ENCODE measurements at places on chromosomes 4 and X.

DNA sequence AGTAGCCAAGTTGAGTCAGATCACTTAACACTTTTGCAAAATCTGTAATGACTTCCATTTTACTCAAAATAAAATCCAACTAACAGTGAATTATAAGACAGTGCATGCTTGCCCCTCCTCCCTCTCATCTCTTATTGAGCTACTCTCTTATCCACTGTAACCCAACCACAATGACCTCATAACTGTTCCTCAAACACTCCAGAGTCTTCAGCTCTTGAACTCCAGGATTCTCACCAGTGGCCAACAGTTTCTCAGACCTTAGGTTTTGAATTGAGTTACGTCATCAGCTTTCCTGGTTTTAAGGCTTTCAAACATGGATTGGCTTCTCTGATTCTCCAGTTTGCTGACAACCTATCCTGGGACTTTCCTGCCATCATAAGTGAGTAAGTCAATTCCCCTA, 938.3 kb downstream of the RAB28 start:
- no peak for DNase-seq

- DNase-seq: no peak
Measured at GRCh38 chr4:72768364-72768763, 199.3 kb upstream of the ADAMTS3 start.

DNA sequence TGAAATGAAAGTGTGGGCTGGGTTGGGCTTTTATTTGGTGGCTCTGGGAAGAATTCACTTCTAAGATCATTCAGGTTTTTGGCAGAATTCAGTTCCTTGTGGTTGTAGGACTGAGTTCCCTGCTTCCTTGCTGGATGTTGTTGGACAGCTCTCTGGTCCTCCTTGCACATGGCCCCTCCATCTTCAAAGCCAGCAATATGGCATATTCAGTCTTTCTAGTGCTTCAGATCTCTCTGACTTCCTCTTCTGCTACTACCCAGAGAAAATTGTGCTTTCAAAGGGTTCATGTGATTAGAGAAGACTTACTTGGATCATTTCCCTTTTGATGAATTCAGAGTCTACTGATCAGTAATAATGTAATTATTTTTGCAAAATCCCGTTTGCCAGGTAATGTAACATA, 12.8 kb upstream of the IGFBP7 start:
- DNase-seq: no peak

- no peak for DNase-seq
Measured at GRCh38 chr4:112951362-112952312, 97.8 kb upstream of the ANK2 start.

DNA sequence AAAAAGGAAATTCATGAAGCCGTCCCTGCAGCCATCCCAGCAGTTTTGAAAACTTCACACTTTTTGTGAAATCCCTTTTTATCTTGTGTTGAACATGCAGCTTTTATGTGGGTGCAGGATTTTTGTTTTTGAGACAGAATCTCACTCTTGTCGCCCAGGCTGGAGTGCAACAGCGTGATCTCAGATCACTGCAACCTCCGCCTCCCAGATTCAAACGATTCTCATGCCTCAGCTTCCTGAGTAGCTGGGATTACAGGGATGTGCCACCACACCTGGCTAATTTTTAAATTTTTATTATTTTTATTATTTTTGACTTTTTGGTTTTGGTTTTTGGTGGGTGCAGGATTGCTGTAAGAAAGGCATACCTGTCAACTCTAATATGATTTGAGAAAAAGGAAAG, 8.0 kb upstream of the MSMO1 start:
- no peak for DNase-seq

- DNase-seq: no peak
Measured at GRCh38 chr4:100736641-100737451, 219.0 kb upstream of the EMCN start.

- DNase-seq: no peak
Measured at GRCh38 chr4:60201052-60201673, 999.0 kb upstream of the ADGRL3 start.

DNA sequence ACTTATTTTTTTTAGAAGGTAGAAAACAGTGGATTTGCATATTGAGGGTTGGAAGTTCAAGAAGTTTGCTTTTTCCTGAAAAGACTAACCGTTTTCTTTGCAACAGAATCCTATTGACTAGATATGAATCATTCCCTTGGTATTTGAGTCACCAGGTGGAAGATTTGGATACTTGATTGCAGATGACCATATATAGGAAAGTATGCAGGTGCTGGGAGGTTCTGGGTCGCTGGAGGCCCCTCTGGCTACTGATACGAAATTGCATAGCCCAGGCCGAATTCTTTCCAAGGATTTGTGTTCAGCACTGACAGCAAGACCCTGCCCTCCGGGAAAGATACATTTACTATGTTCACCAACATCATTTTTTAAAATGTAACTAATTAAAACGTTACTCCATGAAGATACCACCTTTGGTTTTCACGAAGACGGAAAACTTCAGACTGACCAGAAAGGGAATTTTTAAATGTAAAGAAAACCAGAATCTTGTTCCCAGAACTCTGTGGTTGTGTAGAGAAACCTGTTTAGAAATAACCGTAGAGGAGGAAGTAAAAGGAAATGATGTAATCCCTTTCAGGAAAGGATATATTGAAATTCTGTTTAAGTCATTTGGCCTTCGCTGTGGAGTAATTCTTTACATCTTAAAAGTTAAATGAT, 946 bp downstream of the ANXA3 start:
- DNase-seq: no peak

- no peak for DNase-seq
Measured at GRCh38 chrX:3425031-3425430, 78.6 kb upstream of the MXRA5 start.

DNA sequence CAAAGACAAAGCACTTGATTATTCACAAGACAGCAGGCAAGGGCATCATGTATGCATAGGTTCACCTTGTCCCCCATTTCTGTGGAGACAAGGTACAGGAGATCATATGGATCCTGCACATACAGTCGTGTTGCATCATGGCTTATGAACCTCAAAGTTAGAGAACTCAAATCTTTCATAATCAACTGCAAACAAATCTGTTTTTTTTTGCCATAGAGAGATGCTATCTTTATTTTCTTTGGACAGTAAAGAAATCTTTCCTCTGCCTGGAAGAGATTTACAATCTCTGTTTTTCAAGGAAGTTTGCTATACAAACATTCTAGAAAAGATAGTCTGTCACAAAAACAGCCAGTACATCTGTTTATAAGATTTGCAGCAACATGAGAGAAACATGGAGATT, 578.8 kb downstream of the ANKRD50 start:
- no peak for DNase-seq

DNA sequence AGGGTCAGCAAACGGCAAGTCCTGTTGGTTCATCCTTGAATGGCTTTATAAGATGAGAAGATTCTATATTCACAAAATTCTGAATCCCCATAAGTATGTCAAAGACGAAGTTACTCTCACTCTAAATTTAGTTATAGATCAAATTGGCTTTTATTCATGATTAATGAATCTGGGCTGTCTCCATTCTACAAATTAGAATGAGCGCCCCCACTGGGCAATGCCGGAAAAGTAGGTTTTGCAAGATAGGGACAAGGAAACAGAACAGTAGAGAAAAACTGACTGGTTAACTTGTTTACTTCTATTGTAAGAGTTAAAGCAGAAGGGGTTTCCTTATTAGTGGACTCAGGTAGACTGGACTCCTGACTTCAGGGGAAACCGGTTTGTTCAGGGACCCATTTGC, 100.3 kb downstream of the F11 start:
- no peak for DNase-seq

DNA sequence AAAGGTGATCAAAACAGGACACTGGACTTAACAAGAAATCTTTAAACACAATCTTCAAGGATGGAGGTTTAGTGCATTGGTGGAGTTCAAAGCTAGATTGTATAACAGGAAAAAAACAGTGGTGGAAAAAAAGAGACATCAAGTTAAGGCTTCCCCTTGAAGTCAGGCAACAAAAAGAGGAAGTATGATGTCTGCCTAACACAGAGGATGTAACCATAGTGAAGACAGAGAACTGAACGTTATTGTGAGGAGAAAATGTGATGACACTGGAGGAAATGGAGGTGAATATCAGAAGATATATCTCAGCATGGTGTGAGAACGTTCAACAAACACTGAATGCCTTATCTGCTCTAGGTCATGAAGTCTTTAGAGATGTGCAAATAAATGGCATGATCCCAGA, 192.4 kb upstream of the AR start:
- no peak for DNase-seq

DNA sequence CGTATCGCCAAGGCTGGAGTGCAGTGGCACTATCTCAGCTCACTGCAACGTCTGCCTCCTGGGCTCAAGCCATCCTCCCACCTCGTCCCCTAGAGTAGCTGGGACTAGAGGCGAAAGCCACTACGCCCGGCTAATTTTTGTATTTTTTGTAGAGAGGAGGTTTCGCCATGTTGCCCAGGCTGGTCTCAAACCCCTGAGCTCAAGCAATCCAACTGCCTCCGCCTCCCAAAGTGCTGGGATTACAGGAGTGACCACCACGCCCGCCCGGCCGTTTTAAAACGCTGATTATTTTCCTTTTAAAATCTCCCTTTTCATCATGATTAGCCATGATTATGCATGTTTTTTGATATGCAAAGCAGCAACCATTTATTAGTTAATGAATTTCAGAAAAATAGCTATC, 2.2 kb downstream of the N4BP2 start:
- DNase-seq: no peak

GRCh38 chr4:108466936-108467902, 153.2 kb upstream of the RPL34 start:
- no peak for DNase-seq
